Anterior cingulate cortex (tissue), 58 donors: ENCODE measurements at places on chromosomes 2 and 18.

- DNase-seq: no peak
Measured at GRCh38 chr18:64278026-64278425, 129.1 kb upstream of the LINC00305 start.

DNA sequence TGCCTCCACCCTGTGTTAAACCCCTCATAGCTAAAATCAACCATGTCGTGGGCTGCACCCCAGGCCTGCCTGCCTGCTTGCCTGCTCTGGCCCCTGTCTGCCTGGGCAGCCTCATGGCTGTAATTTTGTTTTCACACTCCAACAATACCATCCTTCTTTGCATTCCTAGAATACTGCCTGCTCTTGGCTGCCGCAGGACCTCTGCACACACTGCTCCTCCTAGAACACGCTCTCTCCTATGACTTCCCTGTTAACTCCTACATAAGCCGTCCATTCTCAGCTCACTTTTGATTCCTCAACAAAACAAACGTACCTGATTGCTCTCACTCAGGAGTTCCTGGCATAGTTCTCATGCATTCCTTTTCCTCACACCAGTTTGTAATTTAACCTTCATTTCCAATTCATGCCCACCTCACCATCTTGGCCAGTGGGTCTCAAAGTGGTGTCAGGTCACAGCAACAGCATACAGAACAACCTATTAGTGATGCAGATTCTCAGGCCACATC lies 2.5 kb downstream of the UXS1 start:
- no peak for DNase-seq

DNA sequence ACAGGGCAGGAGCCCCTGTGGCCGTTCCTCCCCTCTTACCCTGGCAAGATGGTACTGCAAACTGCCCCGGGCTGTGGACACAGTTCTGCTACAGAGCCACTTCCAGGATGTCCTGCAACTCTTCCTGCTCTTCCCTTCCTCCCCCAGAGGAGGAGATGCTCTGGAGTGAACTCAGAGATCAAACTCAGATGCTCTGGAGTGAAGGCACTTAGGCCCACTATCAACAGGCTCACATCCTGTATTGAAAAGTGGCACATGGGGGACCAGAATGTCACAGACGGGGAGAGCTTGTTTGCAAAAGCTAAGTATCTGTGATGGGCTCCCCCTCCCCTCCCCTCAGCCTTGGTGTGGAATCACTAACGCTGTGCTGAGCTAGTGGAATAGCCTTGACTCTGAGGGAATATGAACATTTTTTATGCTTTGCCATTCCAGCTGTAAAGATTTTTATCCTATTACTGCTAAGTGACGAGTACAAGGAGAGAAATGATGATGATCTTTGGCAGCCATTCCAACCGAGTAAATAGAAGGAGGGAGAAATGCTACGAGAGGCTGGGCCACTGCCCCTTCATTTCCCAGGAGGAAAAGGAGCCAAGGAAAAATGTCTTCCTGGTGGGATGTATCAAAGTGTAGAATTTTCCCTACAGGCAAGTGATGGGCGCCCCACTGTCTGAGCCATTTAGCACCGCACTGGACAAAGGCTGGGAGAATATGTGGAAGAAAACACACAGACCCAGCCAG lies 152.6 kb downstream of the GALNT14 start:
- DNase-seq: no peak

- no peak for DNase-seq
Measured at GRCh38 chr2:37454851-37455762, 110.7 kb downstream of the QPCT start.

DNA sequence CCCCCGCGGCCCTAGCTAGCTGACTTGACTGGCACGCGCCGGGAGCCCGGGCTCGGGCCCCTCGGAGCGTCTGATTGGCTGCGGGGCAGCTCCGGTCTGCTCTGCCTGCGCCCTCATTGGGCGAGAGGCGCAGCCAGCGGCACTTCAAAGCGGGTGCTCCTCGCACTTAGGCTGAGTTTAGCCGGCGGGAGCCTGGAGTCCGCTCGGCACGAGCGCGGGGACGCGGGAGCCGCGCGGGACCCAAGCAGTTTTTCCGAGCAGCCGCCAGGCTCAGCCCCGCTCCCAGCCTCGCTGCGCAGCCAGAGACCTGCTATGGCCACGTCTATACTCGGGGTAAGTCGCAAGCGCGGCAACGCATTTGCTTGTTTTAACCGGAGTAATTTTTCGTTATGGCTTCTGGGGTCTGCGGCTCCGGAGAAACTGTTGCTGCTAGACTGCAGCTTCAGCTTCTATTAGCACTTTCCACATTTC lies at the start of gene SP9:
SP9 (plus strand) TSS at position 174 of the 471 bp plus-strand sequence; CDS start at position 313, 139 bp downstream.
- no peak for DNase-seq

GRCh38 chr2:191304939-191305875 lies 60.0 kb downstream of the MYO1B start:
- DNase-seq: no peak

DNA sequence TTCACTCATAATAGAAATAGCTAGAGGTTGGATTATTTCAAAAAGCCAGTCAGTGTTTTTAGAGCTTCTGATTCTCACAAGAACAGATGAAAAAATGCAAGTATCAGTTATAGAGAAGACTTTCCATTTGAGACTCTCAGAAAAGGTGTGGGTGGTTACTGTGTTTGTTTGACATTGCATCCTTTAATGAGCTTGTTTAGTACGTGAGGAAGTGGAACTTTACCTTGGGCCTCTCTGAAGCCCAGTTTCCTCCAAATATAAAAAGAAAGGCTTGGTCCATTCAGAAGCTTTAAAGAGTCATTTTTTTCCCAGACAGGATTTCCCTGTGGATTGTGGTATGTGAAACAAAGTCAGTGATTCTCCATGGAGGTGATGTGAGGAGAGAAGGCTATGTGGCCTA lies 89.9 kb upstream of the RANBP2 start:
- DNase-seq: no peak

DNA sequence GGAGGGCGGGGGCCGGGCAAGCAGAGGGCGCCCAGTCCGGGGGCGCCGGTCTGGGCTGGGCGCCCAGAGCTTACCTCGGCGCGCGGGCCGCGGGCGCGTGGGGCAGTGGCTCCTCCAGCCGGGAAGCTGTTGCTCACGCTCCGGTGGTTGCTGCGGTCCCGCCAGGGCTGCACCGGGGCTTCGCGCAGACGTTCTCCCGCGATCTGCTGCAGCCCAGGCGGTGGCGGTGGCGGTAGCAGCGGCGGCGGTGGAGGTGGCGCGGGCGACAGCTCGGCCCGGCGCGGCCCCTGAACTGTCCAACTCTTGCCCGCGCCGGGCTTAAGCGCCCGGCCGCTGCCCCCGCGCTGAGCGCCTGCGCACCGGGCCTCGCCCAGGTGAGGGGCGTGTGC lies 391 bp downstream of the ZNF385B start:
- no peak for DNase-seq

- no peak for DNase-seq
Measured at GRCh38 chr2:235394278-235394828, 99.5 kb upstream of the AGAP1 start.

GRCh38 chr2:62133320-62133823 lies 62.5 kb upstream of the B3GNT2 start:
- no peak for DNase-seq

- DNase-seq: no peak
Measured at GRCh38 chr2:133506996-133507395, 61.3 kb downstream of the NCKAP5 start.

- DNase-seq: no peak
Measured at GRCh38 chr18:4251873-4252272, 203.2 kb downstream of the DLGAP1 start.

DNA sequence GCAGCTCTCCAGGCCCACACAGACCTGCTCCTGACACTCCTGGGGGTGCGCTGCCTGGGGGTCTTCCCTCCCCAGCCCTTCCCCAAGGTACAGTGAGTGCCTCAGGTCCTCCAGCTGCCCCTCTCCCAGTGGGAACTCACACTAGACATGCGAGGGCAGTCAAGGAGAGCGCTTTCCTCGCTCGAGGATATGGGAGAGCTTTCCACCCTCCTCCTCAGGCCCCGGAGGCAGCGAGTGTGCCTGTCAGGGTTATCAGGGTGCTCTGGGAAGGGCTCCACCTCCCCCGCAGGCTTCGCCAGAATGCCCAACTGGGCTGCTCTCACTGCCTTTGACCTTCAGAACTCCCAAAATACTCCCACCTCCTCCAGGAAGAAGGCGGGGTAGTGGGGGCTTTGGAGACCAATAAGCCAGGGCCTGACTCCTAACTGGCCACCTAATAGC lies 85.7 kb upstream of the LAPTM4A start:
- no peak for DNase-seq

- DNase-seq: no peak
Measured at GRCh38 chr2:19473350-19473749, 114.9 kb upstream of the OSR1 start.

DNA sequence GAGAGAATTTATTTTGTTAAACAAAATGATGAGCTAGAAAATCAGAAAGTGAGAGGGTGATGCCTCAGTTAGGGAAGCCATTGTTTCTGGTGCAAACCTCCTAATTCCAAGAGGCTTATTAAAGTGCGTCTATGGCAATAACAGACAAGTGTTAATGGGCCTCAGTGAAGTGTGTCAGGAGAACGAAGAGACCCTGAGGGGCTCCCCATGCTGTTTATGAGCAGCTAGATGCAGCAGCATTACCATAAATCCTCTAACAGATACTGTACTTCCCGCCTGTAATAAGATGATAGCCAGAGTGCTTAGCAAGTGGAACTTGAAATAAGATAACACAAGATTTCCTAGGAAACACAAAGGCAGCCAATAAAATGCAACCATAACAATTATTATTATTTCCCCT lies 157.4 kb downstream of the MYT1L start:
- no peak for DNase-seq

DNA sequence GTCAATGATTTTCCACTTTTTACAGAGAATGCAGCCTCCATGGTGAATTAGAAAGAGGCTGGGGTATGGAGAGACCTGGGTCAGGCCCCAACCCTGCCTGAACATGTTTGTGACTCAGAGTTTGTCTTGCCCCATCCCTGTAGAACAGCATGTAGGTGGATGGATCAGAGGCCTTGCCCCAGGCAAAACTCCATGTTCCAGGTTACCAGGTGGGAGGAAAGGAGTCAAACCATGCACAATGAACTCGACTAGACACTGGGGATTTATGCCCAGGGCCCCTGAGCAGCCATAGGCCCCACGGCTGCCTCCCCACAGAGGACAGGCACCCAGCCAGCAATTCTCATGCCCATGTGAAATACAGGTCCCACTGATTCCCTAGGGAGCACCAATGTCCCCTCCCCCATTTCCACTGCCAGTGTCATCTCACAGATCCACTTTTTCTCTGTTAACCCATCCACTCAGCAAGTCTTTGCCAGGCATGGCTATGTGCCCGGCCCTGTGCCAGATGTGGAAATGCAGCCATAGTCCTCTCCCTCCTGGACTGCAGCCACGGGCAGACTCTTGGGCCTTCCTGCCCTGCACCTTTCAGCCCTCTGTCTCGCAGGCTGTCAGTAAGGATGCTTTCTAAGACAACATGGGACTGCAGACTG lies 737.8 kb upstream of the HS6ST1 start:
- DNase-seq: no peak

DNA sequence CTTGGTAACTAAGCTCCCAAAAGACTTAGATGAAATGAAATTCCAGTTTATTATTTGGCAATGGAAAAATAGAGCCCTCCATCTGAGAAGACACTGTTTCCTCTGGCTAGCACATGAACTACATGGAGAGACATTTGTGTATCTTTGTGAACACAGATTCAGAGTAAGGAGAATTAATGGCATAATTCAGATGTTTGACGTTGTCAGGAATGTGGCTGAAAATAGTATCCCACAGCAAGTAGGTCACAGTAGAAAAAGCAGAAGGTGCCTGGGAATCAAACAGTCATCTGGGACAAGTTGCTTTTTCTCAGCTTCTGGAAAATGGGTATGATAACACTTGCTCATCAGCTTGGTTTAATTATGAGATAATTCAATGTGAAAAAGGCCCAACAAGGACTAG lies 288.6 kb downstream of the PTPRM start:
- no peak for DNase-seq

DNA sequence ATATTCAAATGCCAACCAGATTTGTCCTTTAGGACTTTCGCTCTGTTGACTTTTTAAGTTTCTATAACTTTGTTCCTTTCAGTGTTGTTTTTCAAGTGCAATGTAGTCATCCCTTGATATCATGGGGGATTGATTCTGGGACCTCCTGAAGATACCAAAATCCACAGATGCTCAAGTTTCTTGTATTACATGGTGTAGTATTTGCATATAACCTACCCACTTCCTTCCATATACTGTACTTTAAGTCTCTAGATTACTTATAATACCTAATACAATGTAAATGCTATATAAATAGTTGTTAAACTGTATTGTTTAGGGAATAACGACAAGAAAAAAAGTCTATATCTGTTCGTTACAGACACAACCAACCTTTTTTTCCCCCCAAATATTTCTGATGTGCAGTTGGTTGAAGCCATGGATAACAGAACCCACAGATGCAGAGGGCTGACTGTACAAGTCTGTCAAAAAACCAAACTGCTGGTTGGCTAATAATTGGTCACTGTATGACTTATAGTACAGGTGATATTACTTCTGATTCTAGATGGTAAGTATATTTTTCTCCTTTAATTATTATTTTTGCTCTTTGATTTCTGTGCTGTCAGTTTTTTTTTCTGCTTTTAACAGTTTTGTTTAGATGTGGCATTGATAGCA lies 201.7 kb upstream of the STON1 start:
- no peak for DNase-seq

GRCh38 chr18:48968412-48969215 lies 17.8 kb upstream of the SMAD7 start:
- DNase-seq: no peak

- no peak for DNase-seq
Measured at GRCh38 chr18:23934252-23934651, 80.3 kb upstream of the TTC39C start.

GRCh38 chr2:32947484-32948143 lies 861 bp downstream of the LTBP1 start:
- DNase-seq: no peak

DNA sequence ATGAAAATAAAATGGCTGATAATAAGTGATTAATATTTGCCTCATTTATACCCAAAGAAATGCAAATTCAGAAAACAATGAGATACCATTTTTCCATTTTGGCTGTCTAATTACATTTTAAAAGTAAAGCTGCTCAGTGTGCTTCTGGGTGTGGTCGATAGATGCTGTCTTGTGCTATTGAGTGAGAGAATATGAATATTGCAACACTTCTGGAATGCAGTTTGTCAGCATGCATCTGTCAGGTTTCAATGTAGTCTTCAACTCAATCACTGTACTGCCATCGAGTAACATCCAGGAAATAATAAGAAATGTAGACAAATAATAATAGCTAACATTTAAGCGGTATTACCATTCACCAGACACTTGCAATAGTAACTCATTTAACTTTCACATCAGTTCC lies 3.9 kb downstream of the IL18R1 start:
- DNase-seq: no peak

- DNase-seq: no peak
Measured at GRCh38 chr2:68155618-68156017, 2.1 kb upstream of the PNO1 start.

- DNase-seq: no peak
Measured at GRCh38 chr18:47679864-47680263, 250.6 kb downstream of the SMAD2 start.

DNA sequence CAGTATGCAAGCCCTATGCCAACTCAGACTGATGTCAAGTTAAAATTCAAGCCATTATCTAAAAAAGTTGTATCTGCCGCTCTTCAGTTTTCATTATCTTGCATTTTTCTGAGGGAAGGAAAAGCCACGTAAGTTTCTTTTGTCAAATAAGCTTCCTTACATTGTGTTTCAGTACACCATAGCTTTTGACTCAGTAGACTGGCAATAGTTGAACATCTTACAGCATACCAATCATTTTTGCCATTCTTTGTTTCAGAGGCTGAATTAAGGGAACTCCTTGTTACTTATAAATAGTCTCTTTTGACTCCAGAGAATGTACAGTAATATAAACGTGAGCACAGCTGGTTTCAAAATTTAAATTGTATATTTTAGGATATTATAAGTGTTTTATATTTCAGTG lies 120.6 kb downstream of the EHBP1 start:
- DNase-seq: no peak
